ENCODE measurements at places on chromosomes 1 and 21.

GRCh38 chr1:78047106-78047505 is 1.3 kb downstream of the GIPC2 start:
- DNase-seq = no peak

- peak; percentile 77 for DNase-seq
Measured at GRCh38 chr21:34807146-34807880, 138.5 kb downstream of the CLIC6 start.

- no peak for DNase-seq
Measured at GRCh38 chr1:12505231-12505630, 112.8 kb downstream of the DHRS3 start.

GRCh38 chr1:60866917-60867531 is 215.3 kb upstream of the NFIA start:
- no peak for DNase-seq

DNA sequence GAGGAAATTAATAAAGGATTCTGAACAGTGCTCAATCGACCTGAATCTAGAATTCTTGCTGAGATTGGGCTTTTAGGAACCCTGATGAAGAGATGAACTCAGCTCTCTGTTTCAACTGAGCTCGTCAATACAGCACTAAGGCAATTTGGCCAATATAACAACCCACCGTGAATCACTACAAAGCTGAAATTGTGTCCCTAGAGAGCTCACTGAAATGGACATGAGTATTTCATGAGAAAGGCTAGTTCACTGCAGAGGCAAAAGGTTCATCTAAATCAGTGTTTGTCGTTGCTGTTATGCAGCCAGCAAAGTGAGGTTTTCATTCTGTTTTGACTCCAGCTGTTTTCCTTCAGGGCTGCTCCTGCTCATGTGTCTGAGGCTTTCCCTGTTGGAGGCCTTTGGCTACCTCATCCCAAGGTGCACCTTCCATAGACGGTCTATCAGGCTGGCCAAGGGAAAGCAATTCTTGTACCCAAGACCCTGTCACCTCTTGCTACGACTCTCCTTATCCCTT is 83.5 kb downstream of the URB2 start:
- no peak for DNase-seq

- DNase-seq = no peak
Measured at GRCh38 chr1:219580009-219580676, 32.8 kb downstream of the ZC3H11B start.
